ENCODE measurements at places on chromosomes 5 and 9.

GRCh38 chr5:165015126-165015525, 1509.7 kb downstream of the MAT2B start:
- peak; percentile 59 for DNase-seq

GRCh38 chr9:28001096-28001495, 427.8 kb upstream of the C9orf72 start:
- DNase-seq: no peak

DNA sequence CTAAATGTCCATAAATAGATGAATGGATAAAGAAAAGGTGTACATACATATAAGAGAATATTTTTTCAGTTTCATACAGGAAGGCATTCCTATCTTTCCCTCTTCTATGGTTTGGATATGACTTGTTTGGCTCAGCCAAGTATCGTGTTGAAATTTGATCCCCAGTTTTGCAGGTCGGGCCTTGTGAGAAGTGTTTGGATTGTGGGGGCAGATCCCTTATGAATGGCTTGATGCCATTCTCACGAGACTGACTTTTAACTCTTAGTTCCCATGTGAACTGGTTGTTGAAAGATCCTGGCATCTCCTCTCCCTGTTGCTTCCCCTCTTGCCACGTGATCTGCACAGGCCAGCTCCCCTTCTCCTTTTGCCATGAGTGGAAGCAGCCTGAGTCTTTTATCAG, 421.1 kb upstream of the FTMT start:
- DNase-seq: no peak

DNA sequence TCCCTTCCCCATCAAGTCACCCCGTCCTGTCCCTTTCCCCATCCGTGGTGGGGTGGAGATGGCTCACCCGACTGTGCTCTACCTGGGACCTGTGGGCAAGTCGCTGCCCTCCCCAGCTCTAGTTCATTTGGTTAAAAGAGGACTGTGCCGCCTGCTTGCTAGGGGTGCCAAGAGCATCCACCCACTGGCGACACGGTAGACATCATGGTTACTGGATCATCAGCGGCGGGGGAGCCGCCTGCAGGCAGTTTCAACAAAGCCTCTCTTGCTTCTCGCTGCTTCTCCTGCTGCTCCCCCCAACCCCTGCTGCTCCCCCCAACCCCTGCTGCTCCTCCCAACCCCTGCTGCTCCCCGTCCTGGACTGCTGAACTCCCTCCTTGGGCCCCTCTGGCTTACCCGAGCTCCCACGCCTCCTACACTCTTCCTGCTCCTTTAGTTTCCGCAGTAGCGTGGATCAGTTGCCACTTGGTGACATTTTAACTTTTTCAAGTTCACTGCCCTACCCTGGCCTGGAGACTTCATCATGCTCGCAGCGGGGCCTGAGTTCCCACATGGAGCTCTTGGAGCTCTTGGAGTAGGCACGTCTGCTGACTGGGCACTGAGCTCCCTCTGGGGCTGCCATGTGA, 22.0 kb upstream of the SCGB3A1 start:
- no peak for DNase-seq

DNA sequence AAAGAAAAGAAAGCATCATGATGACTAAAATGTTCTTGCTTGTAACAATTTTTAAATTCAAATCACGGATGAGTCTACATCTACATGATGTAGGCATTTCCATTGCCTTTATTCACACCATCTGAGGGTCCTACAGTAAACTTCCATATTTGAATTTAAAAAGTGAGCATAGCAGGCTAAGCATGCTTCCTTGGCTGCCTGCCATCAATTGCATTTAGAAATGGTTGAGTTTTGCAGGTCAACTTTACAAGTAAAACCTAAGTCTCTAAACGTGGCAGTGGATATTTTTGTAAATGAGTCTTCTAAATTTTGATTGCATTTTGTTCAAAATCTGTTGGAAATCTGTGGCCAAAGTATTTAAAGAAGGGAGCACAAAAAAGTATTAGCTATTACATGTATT, 136.5 kb upstream of the PTCH1 start:
- no peak for DNase-seq

GRCh38 chr9:136844761-136845464, 2.6 kb downstream of the AJM1 start:
- no peak for DNase-seq

DNA sequence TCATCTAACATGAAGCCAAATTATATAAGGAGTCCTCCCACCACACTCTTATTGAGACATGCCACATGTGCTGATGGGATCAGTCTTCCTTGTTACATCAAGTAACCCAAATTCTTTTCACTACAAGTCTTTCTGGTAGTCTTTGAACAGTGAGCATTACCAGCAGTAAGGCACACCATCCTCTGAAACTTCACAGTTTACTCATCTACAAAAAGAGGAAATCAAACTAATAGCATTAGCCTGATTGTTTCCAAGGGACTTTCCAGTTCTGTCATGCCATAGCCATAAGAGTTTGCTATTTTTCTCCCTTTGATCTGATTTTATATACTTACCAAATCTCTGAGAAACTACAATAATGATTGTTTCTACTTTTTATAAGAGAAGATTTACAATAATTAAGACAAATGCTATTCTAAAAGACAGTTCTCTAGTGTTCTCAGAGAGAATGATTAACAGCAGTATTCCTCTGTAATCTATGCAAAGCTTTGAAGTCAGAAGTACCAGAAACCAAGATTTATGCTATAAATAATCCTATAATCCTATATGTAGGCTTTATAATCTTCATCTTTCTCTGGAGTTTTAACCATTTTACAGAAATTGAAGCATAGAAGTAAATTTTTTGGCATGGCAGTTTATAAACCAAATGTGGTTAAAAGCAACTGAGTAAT, 166.2 kb upstream of the ACO1 start:
- peak; percentile 30 for DNase-seq

DNA sequence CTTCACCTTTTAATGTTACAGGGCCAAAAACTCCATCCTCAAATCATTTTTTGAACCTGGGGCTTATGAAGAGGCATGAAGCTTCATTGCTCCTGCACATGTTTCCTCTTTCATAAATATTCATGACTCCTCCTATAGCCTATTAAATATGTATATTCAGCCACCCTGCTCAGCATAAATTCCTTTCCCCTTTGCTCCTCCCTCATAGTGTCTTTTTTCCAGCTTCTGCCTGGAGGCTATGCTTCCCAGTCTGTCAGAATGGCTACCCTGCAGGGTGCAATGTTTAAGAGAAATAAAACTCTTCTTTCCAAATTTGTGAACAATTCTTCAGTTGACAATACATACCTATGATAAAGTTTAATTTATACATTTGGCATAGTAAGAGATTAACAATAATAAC, 1082.9 kb upstream of the CDH18 start:
- no peak for DNase-seq

DNA sequence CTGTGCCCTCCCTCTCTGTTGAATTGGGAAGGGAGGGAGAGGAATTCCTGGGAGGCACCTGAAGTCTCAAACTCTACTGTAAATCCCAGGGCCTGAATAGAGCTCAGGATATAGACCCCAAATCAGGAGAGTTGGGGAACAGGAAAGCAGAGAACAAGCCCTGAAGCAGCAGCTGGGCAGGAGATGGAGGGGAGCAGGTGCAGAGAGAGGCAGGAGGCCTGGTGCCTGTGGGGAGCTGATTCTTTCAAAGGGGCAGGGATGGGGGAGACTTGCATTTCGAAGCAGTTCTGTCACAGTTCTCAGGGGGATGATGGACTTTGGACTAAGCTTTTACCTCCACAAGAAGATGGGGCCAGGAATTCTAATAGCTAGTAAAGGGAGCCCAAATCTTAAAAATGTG, 50.2 kb downstream of the NIM1K start:
- no peak for DNase-seq

GRCh38 chr9:78130004-78130403, 98.4 kb upstream of the GNAQ start:
- peak; percentile 28 for DNase-seq

DNA sequence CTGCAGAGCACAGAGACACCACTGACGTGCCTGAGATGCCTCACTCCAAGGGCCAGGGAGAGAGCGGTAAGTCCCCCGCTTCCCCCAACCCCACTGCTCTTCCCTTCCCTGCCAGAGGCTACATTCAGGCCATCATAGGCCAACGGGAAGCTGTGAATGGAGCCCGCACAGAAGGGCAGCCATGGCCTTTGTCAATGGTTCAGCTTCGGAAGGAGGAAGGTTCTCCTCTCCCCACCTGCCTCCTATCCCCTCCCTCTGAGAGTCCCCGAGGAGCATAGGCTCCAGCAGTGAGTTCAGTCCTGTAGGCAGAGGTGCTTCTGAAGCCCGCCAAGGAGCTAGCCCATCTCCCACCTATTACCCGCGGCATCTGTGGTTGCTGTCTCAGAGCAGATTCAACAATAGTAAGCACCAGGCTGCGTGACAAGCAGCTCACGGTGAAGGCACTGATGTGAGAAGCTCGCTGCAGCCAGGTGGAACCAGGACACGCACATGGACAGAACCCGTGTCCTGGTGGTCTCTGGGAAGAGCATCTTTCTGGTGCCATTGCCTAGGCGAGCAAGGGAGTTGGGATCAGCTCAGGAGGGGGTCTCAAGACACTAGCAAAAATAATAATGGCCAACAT, 15.9 kb downstream of the QRFP start:
- DNase-seq: no peak

- no peak for DNase-seq
Observed at GRCh38 chr9:18014556-18014955, 435.7 kb downstream of the SH3GL2 start.

- no peak for DNase-seq
Observed at GRCh38 chr9:84893419-84894128, 224.0 kb downstream of the NTRK2 start.

- no peak for DNase-seq
Observed at GRCh38 chr5:142847898-142848790, 78.0 kb downstream of the ARHGAP26 start.

GRCh38 chr9:73129941-73130685, 21.6 kb upstream of the ANXA1 start:
- peak; percentile 31 for DNase-seq

DNA sequence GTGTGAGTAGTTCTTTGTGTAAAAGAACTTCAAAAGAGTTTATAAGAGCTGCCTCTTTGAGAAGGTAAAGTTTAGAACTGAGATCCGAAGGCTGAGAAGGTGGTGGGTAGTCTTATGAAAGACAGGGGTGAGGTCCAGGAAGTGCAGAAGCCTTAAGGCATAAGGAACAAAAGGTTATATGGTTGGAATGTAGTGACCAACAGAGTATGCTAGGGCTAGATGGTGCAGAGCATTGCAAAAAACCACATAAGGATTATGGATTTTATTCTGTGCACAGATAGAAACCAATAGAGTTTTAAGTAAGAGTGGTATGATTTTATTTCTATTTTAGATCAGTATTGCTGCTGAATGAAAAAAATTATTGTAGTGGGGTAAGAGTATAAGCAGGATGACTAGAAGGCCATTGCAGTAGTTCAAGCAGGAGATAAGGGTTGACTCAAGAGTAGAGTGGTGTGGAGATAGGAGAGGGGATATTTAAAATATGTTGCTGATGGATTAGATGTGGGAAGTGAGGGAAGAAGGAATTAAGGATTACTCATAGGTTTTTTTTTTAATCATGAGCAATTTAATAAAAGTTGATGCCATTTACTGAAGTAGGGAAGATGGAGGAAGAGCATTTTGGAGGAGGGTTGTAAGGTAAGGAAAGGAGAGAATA, 3.7 kb downstream of the RECK start:
- DNase-seq: no peak

- DNase-seq: peak; percentile 11
Observed at GRCh38 chr9:108662956-108663355, 192.8 kb downstream of the ACTL7B start.

- DNase-seq: no peak
Observed at GRCh38 chr9:96040591-96041461, 165.3 kb downstream of the ERCC6L2 start.

GRCh38 chr9:133368249-133368881, 7.5 kb downstream of the SURF4 start:
- no peak for DNase-seq

DNA sequence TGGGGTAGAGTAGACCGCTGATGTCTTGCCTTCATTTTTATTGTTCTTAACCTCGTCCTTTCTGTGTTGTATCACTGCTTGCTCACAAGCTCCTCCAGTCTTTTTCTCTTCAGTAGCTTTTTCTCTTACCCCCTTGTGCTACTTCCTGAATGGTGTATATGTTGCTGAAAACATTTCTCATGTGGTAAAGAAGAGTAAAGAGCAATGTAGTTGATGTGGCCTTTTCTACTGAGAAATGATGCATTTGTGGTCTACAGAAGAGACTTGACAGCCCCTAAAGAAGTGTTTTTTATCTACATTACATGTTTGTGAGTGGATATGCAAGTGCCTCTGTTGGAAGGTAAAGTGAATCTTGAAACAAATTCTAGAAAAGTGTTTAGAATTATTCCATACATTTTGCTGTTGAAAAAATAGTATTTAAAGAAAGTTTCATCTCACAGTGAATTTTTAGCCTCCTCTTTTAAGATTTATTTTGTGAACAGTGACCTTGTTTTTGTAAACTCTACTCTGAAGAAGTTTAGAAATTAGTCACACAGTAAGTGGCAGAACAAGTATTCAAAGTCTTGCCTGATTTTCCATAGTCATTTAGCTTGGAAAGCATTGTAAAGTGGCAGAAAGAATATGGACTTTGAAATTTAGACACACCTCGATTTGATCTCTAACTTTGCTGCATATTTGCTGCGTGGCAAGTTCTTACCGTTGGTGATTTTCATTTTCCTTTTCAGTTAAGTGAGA, 17.4 kb downstream of the CDC42SE2 start:
- DNase-seq: no peak

DNA sequence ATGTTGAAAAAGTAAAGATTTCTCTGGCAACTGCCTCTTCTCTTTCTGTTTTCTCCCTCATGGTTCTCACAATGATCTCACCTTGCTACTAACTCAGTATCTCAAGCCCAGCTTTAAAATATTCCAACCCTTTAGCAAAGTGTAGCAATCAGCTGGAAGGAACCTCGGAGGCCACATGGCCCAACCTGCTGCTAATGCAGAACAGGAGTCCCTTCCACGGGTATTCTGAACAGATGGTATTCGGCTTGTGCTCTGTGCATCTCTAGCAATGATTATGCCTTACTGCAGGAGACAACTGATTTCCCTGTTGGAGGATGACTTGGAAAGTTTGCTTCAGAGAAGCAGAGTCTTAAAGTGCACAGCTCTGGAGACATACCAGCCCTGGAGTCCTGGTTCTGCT, 151.8 kb upstream of the PPP1R2B start:
- no peak for DNase-seq

DNA sequence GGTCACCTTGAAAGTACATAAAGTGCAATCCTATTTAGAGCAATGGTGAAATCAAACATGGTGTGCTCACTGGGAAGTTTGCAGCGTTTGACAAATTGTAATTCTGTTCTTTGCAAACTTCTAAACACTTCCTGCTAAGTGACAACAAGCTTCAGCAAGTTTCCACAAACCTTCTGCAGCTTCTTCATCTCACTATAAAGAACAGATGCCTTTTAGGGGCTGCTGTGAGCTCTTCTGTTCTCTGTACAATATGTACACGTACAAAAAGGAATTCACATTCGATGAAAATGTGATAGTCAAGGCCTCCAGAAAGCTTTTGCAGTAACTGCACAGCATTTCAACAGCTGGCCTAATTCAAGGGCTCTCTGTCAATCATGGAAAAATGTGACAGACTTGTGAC, 543.1 kb downstream of the CETN3 start:
- no peak for DNase-seq

DNA sequence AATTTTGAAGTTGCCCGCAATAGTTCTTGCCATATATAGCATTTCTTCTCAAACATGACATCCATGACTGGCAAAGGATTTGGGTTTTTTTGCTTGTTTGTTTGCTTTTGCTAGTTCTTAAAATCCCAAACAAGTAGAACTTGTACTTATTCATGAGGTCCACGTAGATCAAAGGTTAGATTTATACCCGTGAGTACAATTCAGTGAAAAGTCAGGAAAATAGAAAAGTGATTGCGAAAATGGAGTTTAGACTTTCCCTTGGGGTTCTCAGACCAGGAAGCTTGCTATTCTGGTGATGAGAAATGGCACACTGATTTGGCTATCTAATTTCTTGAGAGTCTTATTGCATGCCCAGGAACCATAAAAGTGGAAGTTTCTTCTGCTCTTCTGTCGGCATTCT, 304.7 kb downstream of the CTNND2 start:
- DNase-seq: no peak

Measured in suppressor macrophage (primary cell).